ENCODE measurements at places on chromosomes 1 and 21. TPM values are rescaled to one million over a fixed set of nuclear protein-coding genes. Genes with fewer than 3 reads are reported as not detected.
A peak's percentile ranks its signal among the peaks of the same experiment; 100 is the strongest.

GRCh38 chr1:18673976-18674375, 43.3 kb downstream of the PAX7 start:
- no peaks in the 10 kb centered on the region for H3K4me1 ChIP-seq
- no peaks in the 10 kb centered on the region for H3K27me3 ChIP-seq
- no peak for DNase-seq
- no peak overlapping the region for H3K4me3 ChIP-seq
- no peak overlapping the region for H3K27ac ChIP-seq
- H3K36me3 ChIP-seq, result no peaks in the 10 kb centered on the region

DNA sequence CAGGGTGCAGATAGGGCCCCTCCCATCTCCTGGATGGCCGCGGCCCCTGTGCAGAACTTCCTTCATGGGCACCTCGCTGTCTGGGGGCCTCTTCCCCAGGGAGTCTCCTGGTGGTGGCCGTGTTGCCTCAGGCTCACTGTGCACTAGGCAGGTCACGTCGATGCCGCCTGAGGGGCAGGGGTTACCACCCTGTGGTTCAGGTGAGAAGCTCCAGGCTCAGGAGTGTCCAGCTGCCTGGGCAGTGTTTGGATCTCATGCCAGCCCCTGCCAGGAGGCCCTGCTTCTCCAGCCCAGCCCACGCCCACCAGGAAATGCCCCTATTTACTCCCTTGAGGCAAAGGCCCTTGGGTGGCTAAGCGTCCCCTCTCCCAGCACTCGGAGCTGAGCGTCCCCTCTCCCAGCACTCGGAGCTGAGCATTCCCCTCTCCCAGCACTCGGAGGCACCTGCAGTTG, 2.1 kb downstream of the ITGB2 start:
- H3K4me1 ChIP-seq, result no peaks in the 10 kb centered on the region
- no peak overlapping the region for H3K4me3 ChIP-seq
- H3K36me3 ChIP-seq, result no peaks in the 10 kb centered on the region

DNA sequence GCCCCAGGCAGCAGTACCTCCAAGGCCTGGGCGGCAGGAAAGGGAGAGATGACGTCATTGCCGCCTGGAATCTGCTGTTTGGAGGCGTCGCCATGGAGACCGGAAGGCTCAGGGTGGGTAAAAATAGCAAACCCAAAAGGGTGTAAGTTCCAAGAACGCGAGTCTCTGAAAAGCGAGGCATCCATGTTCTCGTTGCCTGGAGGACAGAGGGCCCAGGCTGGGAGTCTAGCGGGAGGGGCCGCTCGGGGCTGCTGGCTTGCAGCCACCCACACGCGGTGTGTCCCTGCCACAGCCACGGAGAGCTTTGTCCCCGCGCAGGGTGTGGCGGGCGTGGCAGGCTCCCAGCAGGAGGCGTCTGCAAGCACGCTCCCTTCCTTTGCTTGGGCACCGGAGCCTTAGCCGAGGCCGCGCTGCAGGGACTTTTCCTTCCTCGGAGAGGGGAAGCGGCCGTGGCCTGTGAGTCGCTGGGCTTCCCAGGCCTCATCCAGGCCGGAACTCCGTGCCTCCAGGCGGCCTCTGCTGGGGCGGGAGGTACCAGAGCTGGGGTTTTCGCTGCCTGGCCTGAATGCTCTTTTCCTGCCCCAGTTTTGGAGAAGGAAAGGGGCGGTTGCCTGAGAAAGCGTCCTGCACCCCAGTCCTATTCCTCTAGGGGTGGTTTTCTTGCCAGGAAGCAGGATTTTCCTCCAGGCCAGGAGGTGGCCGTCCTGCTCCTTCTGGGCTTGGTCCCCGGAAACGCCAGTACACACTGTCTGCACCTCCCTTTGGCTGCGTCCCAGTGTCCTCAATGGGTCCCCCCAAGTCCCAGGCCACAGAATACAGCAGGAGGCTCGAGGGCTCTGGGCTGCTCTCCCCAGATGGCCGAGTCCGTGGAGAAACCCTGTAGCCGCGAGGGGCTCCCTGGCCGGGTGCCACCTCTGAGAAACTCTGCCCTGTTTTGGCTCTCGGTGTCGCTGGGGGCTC, 15.3 kb upstream of the SKI start:
- no peaks in the 10 kb centered on the region for H3K36me3 ChIP-seq
- no peak overlapping the region for H3K4me3 ChIP-seq
- H3K27me3 ChIP-seq, result no peaks in the 10 kb centered on the region
- peak overlapping the region; percentile 85 for H3K27ac ChIP-seq
- peaks cover 43% of the 10 kb centered on the region for H3K4me1 ChIP-seq

DNA sequence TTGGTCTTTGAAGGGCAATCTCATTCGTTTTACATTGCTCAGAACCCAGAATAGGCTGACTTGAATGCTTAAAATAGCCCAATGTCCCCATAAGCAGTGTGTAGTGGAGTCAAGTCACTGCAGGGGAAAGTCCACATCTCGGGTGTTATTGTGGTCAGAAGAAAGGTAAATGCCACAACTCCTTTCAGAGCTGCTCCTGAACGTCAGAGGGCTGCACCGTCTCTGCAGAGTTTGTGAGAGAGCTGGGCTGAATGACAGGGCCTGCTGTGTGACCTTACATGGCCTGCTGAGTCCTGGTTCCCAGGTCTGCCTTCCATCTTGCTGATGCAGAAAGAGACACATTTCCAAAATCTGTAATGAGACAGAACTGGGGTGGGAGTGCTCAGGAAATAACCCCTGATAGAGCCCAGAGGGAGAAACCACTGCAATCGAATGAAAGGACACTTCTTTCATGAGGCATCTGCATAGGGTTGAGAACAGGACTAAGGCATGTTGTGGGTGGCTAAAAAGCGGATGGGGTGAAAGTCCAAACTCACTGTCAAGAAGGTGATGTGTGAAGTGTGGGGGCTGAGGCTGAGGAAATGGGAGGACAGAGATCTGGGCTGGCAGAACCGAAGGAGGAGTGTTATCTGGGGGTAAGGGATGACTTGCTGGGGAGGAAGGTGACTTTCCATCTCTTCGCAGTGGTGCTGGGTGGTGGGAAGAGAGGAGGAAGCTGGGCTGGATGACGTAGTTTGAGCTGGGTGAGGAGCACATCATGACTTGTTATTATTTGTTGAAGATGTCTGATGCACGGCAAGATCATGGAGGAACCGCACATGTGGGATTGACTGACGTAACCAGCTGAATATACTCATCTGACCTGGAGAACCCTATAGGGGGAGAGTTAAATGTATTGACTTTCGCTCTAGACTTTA, 33.7 kb downstream of the XCL2 start:
- no peaks in the 10 kb centered on the region for H3K36me3 ChIP-seq
- H3K4me3 ChIP-seq, result no peak overlapping the region
- peaks cover 6% of the 10 kb centered on the region for H3K4me1 ChIP-seq

GRCh38 chr1:65420590-65421350, at the start of the genes LEPR and LEPROT:
Gene LEPR (plus strand): TSS chr1:65420668. CDS start chr1:65565566, 144,898 bp downstream.
Gene LEPROT (plus strand): TSS chr1:65420668. CDS start chr1:65420725, 57 bp downstream.
- no peak for DNase-seq
- H3K27me3 ChIP-seq, result no peaks in the 10 kb centered on the region
- peak within 1 kb of the TSS; percentile 91 for H3K4me3 ChIP-seq
- H3K36me3 ChIP-seq, result no peaks in the 10 kb centered on the region

CA14 gene
- total RNA-seq, result not detected

CFHR2 gene
- total RNA-seq, result not detected

FMOD gene
- total RNA-seq, result 18.7 TPM

SLAMF7 gene
- total RNA-seq, result 1.3 TPM

C1orf167 gene
- total RNA-seq, result not detected

Data from body of pancreas (tissue), 4 donors.